ENCODE measurements at places on chromosomes 16 and 17. TPM values are rescaled to one million over a fixed set of nuclear protein-coding genes. Genes with fewer than 3 reads are reported as not detected.
A peak's percentile ranks its signal among the peaks of the same experiment; 100 is the strongest.

DNA sequence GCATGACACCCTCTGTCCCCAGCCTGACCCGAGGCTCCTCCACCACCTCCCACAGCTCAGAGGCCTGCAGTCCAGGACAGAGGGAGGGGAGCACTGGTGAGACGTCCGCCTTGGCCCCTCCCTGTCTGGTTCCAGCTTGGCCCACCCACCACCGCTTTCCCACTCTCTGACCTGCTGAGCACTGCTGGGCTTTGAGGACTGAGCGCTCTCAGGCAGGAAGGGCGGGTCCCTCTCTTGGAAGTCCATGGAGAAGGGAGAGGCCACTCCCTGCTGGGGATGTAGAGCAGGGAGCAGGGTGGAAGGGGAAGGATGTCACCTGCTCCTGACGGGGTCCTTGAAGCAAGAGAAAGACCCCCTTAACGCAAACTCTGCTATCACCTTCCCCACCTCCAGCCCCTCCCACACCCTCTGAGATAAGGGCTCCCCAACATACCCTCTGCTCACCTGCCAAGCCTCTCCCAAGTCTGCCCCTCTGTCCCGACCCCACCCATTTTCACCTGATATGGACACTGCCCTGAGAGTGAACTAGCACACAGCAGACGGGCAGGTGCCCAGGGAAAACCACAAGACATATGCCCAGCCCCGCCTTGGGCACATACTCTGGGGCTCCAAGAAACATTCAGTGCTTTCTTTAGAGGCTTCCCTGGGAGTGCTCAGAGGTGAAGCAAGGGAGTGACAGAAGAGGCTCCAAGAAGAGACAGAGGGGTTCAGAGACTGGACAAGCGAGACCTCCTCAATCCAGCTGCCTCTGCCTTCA is 1.4 kb downstream of the OSBPL7 start:
- DNase-seq = no peak

DNA sequence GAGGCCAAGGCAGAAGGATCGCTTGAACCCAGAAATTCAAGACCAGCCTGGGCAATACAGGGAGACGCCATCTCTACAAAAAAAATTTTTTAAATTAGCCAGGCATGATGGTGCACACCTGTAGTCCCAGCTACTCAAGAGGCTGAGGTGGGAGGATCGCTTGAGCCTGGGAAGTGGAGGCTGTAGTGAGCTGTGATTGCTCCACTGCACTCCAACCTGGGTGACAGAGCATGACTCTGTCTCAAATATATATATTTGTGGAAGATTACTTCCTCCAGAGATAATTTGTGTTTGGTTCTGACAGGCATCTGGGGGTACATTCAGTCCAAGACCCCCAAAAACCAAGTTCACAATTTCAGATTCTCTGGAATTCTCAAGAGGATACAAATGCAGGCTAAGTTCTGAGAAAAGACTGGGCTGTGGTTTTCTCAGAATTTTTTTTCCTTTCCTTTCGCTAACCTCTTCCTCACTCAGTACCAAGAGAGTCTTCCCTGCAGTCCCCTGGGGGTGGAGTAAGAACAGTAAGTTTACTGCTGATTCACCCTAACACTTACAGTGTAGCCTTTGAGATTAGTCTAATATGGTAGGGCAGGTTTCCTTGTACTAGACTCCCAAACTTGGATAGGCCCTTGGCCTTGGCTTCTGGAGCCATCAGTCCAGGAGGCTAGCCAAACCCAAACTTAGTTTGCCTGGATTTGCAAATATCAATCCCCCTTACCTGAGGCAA is 15.1 kb downstream of the GSDMB start:
- no peak for DNase-seq

DNA sequence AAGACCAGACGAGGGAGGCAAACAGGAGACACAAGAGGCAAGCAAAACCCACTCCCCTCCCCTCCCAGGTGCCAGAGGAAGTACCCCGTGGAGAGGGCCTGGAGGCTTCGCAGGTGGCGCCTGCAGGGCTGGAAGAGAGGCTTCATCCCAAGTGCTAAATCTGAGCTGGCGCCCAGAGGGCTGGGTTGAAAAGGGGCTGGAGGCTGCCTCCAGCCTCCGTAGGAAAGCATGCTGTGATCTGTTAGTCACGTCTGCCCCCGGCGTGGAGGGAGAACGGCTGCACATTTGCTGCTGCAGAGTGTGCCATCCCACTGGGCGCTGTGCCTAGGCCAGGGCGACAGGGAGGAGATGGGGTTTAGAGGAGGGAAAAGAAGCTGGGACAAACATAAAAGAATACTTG is 16.9 kb downstream of the RPH3AL start:
- DNase-seq = peak; percentile 45

DNA sequence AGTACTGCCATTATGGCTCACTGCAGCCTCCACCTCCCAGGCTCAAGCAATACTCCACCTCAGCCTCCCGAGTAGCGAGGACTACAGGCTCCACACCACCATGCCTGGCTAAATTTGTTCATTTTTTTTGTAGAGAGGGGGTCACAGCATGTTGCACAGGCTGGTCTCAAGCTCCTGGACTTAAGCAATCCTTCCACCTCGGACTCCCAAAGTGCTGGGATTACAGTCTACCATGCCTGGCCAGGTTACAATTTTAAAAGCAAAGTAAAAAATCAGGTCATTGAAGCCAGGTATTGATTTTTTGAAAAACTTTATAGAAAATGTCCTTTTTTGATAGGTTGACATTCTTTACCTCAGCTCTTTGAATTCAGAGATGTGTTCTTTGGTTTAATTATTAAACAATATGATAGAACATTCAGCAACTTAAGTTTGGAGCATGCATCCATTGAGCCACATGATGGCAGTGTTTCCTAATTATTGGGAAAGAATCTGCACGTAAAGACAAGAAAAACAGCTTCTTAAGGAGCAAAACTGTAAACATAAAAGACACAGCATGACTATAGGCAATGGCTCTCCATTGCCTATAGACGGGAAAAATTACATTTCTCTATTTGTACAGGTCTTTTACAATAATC is 1.7 kb upstream of the SLC16A11 start:
- peak; percentile 78 for DNase-seq

GRCh38 chr16:67857547-67858233 is 10.2 kb upstream of the CENPT start:
- peak; percentile 88 for DNase-seq

DNA sequence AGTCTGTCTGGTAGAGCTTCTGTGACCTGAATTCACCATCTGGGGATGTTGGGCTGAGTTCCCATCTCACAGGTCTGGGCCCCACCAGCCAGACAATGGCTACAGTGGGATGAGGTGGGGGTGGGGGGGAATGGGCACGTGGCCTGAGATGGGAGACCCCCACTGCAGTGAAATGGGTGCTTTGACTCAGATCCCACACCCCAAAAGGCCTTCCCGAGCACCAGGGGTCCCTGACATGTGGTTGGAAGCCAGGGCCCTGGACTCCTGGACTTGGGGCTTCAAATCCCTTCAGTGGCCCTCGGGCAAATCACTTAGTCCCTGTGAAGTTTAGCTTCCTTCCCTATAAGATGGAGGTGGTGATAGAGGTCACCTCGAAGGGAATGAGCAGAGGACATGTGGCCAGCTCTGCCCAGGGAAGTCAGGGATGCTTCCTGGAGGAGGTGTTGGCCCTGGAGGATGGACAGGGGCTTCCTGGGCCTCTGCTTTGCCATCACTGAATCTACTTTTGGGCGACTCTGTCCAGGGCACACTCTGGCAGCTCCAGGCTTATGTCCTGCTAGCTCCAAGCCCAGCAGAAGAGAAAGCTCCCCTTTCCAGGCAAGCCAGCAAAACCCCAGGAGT is 218.1 kb downstream of the KATNIP start:
- DNase-seq = no peak

GRCh38 chr17:51507444-51507843 is 247.1 kb downstream of the UTP18 start:
- DNase-seq = no peak

DNA sequence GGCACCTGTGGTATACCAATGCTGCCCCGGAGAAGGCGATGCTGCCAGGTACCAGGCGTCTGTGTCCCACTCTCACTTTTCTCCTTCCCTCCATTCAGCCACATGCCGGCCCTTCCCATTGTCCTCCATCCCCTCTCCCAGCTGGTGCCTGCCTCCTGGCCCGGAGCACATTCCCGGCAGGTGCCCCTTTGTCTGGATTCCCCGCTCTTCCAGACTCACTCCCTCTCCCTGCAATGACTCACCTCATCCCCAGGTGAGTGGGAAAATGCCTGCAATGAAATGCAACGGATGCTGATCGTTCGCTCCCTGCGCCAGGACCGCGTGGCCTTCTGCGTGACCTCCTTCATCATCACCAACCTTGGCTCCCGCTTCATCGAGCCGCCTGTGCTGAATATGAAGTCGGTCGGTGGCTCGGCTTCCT is 10.4 kb upstream of the KDM6B start:
- DNase-seq = no peak

DNA sequence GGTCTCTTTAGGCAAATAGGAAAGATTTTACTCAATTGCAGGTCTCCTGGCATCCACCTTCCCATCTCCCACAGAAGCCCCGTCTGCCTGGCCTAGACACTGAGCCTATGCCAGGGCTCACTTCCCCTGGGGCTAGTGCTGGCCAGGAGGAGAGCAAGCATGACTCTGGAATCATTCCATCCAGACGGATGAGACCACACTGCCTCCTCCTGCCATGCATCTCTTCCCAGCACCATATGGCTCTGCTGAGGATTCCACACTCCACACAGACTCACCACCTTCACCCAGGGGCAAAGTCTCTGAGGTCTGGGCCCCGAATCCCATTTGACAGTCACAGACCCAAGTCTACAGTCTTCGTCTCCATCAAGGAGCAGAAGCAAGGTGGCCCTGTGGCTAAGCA is 346.5 kb downstream of the C16orf95 start:
- DNase-seq = no peak

- no peak for DNase-seq
Observed at GRCh38 chr17:28665994-28666393, 4.0 kb downstream of the SUPT6H start.

GRCh38 chr17:37605813-37606505 is 3.3 kb downstream of the SYNRG start:
- peak; percentile 44 for DNase-seq

GRCh38 chr17:48209973-48210372 is 102.4 kb downstream of the SNX11 start:
- no peak for DNase-seq

DNA sequence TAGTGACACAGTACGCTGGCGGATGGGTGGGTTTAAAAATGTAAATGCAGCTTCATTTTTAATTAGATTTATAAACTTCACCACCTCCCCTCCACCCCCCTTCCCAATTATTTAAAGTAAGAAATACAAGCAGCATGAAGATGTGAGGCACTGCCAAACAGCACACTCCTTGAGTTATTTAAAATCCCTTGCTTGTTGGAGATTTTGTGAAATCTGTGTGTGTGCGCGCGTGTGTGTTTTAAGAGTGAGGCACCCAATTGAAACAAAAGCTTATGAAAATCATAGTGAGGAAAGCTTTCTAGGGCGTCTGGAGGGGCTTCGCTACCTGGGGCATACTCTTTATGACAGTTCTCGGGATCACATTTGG is 219.6 kb upstream of the IRX3 start:
- DNase-seq = no peak

- no peak for DNase-seq
Observed at GRCh38 chr17:35148144-35148543, 527 bp downstream of the UNC45B start.

DNA sequence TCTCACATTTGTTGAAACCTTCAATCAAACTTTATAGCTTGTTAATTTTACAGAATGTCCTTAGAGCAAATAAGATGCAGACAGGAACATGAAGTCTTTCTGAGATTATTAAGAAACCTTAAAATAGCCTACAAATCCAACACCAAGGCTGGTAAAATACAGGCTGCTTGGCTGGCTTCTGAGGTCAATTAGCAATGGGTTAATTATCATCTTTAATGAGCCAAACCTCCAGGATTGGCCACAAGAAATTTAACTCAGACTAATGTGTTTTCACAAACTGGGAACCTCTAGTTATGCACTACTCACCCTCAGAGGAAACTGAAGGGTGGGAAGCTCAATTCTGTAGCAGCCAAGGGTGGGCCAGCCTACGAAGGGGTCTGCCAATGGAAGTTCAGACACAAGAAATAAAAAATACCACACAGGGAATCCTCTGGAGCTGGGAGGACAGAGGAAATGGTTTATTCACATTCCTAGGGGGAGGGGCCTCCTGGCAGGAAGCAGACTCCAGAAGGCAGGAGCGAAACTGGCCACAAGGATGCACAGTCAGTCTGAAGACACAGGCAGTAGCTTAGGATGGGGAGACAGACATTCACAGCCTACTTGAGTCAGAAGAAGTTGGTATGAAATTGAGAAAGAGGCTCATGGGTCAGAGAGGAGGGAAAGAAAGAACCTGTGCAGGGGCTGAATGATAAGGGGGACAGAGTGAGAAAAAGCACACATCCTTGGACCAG is 36.1 kb downstream of the HIC1 start:
- DNase-seq = peak; percentile 59

DNA sequence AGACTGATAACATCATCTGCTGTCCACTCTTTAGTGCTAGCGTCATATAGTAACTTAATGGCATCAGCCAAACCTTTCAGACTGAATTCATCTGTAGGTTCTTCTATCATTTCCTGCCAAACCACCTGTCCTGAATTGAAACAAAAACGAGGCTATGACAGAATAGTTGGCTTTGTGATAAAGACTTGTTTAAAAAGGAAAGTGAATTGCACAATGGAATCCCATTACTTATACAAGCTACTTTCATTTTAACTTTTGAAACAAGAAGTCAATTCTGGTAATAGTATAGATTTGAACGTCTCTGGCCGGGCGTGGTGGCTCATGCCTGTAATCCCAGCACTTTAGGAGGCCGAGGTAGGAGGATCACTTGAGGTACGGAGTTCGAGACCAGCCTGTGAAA is 18.2 kb downstream of the LASP1NB start:
- DNase-seq = no peak

GRCh38 chr17:57071991-57072944 is 12.8 kb upstream of the AKAP1 start:
- no peak for DNase-seq

GRCh38 chr17:50207792-50208567 is 6.5 kb upstream of the COL1A1 start:
- DNase-seq = no peak

DNA sequence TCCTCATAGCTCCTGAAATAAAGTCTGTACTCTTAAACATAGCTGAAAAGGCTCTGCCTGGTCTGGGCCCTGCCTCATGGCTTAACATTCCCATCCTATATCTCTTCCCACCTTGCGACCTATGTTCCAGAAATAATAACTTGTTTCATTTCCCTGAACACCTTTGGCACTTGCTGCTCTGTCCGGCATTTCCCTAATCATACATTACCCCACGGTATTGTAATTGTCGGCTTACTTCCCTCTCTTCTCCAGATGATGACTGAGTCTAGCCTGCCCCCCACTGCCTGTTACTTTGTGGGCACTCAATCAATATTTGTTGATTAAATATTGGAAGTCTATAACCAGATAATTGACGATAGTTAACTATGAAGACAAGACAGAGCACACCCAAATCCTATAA is 23.3 kb upstream of the SUPT4H1 start:
- no peak for DNase-seq

The ACSM2A gene
- under 0.01 TPM for total RNA-seq

The ZNF624 gene
- 3.5 TPM for total RNA-seq

The HS3ST2 gene
- not detected for total RNA-seq

The CACNG3 gene
- not detected for total RNA-seq

The PRSS27 gene
- total RNA-seq = under 0.01 TPM

The IGSF6 gene
- not detected for total RNA-seq
